RWPE2 (cell line): ENCODE measurements at places on chromosomes 7 and 10.

- no peak overlapping the region for H3K27ac ChIP-seq
- H3K36me3 ChIP-seq, result no peaks in the 10 kb centered on the region
- DNase-seq, result no peak
- H3K4me3 ChIP-seq, result no peak overlapping the region
- H3K4me1 ChIP-seq, result no peaks in the 10 kb centered on the region
- H3K27me3 ChIP-seq, result peaks cover 6% of the 10 kb centered on the region
Observed at GRCh38 chr10:132939957-132940790, 2.2 kb downstream of the CFAP46 start.

- no peak overlapping the region for H3K4me3 ChIP-seq
- H3K27me3 ChIP-seq, result no peaks in the 10 kb centered on the region
- H3K4me1 ChIP-seq, result no peaks in the 10 kb centered on the region
Observed at GRCh38 chr10:78907551-78908211, 161.1 kb upstream of the ZMIZ1 start.

DNA sequence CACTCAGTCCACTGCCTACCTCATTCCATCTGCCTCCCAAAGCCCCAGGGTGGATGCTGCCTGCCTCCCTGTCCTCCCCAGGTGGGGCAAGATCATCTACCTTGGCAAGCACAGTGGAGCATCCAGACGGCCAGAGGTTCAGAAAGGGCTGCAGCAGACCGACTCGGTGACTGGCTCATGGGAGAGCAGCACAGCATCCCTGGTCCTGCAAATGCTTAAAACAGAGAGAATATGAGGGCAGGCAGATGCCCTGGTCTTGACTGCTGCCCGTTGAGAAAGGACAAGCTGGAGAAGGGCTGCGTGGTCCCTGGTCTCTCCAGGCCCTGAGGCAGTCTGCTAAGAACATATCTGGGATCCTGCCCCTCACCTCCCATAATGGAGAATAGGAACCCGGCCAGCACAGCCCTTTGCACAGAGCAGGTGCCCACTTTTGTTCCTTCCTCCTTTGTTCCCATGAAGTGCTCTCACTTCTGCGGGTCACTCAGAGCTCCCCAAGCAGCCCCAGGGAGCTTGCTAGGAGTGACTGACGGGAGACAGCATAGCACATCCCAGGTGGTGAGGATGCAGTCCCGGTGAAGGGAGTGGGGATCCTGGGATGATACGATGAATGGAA lies 1.4 kb downstream of the HPS1 start:
- DNase-seq, result no peak
- H3K36me3 ChIP-seq, result peaks cover 43% of the 10 kb centered on the region
- no peak overlapping the region for H3K4me3 ChIP-seq
- H3K27me3 ChIP-seq, result no peaks in the 10 kb centered on the region
- H3K27ac ChIP-seq, result no peak overlapping the region
- H3K4me1 ChIP-seq, result no peaks in the 10 kb centered on the region

- H3K27me3 ChIP-seq, result no peaks in the 10 kb centered on the region
- H3K36me3 ChIP-seq, result no peaks in the 10 kb centered on the region
- H3K27ac ChIP-seq, result no peak overlapping the region
- no peak overlapping the region for H3K4me3 ChIP-seq
- no peak for DNase-seq
Observed at GRCh38 chr7:144820552-144820951, 15.3 kb downstream of the TPK1 start.

DNA sequence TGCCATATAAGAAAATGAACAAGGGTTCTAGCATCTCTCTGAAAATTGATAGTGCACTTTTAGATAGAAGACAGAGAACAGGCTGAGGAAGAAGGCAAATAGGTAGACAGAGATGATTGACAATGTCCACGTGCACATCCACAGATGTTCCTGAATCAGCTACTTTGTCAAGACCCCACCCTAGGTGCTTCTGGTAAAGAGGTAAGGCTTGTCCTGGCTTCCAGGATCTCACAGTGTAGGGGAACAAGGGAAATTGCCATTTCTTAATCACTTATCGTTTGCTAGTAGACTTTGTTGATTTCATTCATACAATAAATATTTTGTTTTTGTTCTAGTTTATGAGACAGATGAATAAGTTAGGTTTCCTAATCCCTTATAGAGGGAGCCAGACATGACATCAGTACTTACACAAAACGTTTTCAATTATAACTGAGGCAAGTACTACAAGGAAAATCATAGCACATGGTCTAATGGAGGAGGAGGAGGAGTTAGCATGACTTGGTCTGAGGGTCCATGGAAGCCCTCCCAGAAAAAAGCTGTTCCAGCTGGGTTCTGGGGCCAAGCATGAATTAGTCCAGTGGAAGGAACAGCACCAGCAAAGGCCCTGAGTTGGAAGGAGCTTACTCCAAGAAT lies 115.9 kb upstream of the ARID5B start:
- no peak overlapping the region for H3K4me3 ChIP-seq
- no peaks in the 10 kb centered on the region for H3K36me3 ChIP-seq
- H3K27me3 ChIP-seq, result no peaks in the 10 kb centered on the region
- DNase-seq, result no peak
- no peak overlapping the region for H3K27ac ChIP-seq

DNA sequence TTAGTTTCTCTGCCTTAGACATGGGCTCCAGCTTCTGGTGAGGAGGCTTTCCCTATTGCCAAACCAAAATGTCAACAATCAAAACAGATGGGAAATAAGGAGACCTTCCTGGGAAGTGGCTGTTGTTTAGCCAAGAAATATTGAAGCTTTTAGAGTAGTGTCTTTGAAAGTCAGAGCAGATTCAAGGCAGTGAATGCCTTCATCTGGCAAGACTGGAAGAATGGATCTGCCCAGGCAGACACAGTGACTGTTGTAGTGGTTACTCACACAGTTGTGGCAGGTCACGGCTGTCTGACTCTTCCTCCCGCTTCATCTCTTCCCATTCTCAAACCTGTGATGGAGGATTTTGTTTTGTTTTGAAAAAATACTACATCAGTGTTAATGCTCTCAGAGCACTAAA lies 154.1 kb upstream of the ADO start:
- no peak overlapping the region for H3K27ac ChIP-seq
- H3K4me3 ChIP-seq, result no peak overlapping the region
- no peaks in the 10 kb centered on the region for H3K4me1 ChIP-seq
- no peak for DNase-seq

GRCh38 chr7:40288827-40289226 lies 154.0 kb downstream of the SUGCT start:
- no peaks in the 10 kb centered on the region for H3K4me1 ChIP-seq
- H3K27me3 ChIP-seq, result no peaks in the 10 kb centered on the region
- no peak for DNase-seq
- H3K4me3 ChIP-seq, result no peak overlapping the region

GRCh38 chr10:95697429-95697828 lies 3.7 kb upstream of the TCTN3 start:
- no peak overlapping the region for H3K4me3 ChIP-seq
- H3K27me3 ChIP-seq, result no peaks in the 10 kb centered on the region
- no peak for DNase-seq
- peaks cover 2% of the 10 kb centered on the region; the same call in 1 of the 2 replicates for H3K36me3 ChIP-seq

- no peaks in the 10 kb centered on the region for H3K27me3 ChIP-seq
- H3K4me1 ChIP-seq, result peaks cover 23% of the 10 kb centered on the region
- no peaks in the 10 kb centered on the region for H3K36me3 ChIP-seq
- no peak for DNase-seq
Observed at GRCh38 chr7:20197837-20198236, 19.3 kb downstream of the MACC1 start.

GRCh38 chr7:3416453-3416852 lies 115.4 kb downstream of the SDK1 start:
- no peaks in the 10 kb centered on the region for H3K27me3 ChIP-seq
- no peak for DNase-seq
- H3K36me3 ChIP-seq, result no peaks in the 10 kb centered on the region
- H3K4me3 ChIP-seq, result no peak overlapping the region
- H3K4me1 ChIP-seq, result peaks cover 12% of the 10 kb centered on the region

- H3K4me3 ChIP-seq, result no peak overlapping the region
- H3K27ac ChIP-seq, result no peak overlapping the region
- peaks cover 11% of the 10 kb centered on the region for H3K27me3 ChIP-seq
- no peak for DNase-seq
- H3K36me3 ChIP-seq, result no peaks in the 10 kb centered on the region
Observed at GRCh38 chr10:111150691-111151090, 73.9 kb downstream of the ADRA2A start.

DNA sequence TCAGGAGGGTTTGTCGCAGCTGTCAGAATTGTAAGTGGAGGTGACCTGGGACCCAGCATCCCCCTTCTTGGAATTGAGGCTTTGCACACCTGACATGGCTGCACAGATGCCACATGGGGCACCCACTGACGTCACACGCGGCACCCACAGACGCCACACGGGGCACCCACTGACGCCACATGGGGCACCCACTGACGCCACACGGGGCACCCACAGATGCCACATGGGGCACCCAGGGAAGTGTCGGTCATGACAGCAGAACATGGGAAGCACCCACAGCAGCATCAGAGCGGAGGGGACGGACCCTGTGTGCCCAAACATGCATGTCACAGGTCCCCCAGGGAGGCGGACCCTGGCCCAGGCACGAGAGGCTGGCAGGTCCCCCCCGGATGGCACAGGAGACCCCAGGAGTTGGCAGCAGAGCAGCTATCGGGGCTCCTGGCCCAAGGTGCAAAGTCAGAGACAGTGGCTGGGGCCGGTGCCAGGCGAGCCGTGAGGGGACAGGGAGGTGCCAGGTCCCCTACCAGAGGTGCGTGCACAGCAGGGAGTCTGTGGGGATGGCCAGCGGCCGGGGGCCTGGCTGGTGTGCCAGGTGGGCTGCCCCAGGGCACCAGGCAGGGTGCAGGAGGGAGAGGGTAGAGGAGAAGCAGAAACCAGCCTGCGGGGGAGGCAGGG lies 21.1 kb downstream of the KNDC1 start:
- DNase-seq, result no peak
- no peak overlapping the region for H3K4me3 ChIP-seq
- no peaks in the 10 kb centered on the region for H3K27me3 ChIP-seq
- H3K36me3 ChIP-seq, result no peaks in the 10 kb centered on the region
- no peaks in the 10 kb centered on the region for H3K4me1 ChIP-seq

- no peaks in the 10 kb centered on the region for H3K27me3 ChIP-seq
- no peak for DNase-seq
Observed at GRCh38 chr7:96322373-96322695, 436 bp upstream of the SLC25A13 start.

DNA sequence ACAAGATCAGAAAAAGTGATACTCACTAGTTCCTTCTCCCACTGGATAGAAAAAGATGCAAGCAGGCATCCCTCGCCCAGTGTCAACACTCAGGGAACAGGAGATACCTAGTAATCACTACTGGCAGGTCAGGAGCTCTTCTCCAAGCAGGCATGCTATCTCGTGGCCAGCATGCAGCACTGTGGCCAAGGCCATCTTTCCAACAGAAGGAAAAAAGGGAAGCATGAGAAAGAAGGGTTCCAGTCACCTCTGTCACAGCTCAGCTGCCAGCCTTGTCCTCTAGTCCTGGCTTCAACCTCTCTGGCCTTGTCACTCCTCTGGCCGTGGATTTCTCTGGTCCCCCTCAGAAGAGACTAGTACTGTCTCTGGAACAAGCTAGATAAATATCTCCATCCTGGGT lies 45.3 kb downstream of the DLG5 start:
- no peak overlapping the region for H3K4me3 ChIP-seq
- peaks cover 8% of the 10 kb centered on the region for H3K36me3 ChIP-seq
- H3K27me3 ChIP-seq, result no peaks in the 10 kb centered on the region
- no peak for DNase-seq
- no peak overlapping the region for H3K27ac ChIP-seq
- H3K4me1 ChIP-seq, result peaks cover 17% of the 10 kb centered on the region

DNA sequence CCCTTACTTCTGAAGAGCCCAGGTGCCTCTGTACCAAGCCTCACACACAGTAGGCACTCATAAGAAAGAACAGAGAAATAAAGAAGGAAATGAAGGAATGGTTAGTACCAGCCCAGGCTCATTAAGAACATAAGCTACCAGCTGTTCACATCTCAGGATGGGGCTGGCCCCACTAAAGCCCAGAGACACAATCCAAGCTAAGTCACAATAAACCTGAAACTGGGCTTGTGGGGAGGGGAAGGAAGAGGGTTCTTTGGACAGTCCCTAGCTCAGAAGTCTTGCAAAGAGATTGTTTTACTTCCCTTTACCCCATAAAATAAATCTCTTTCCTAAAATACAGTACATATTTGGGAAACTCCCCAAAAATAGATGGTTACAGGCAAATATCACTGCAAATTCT lies 24.3 kb downstream of the FBXW4 start:
- no peaks in the 10 kb centered on the region for H3K4me1 ChIP-seq
- no peak overlapping the region for H3K4me3 ChIP-seq
- no peak overlapping the region for H3K27ac ChIP-seq
- peaks cover 49% of the 10 kb centered on the region for H3K36me3 ChIP-seq
- no peak for DNase-seq
